Right atrium auricular region (tissue), 2 donors: ENCODE measurements at places on chromosomes 7 and 10. TPM values are rescaled to one million over a fixed set of nuclear protein-coding genes. Genes with fewer than 3 reads are reported as not detected.
A peak's percentile ranks its signal among the peaks of the same experiment; 100 is the strongest.

The RBP3 gene
- total RNA-seq, result not detected

The CREB5 gene
- total RNA-seq, result 10.5 TPM

The MMD2 gene
- total RNA-seq, result 0.19 TPM

The CRHR2 gene
- total RNA-seq, result 0.47 TPM

The IL2RA gene
- 0.16 TPM for total RNA-seq

- no peaks in the 10 kb centered on the region for H3K4me1 ChIP-seq
- H3K27ac ChIP-seq, result peak overlapping the region; percentile 61
- no peaks in the 10 kb centered on the region for H3K36me3 ChIP-seq
- DNase-seq, result no peak
- no peaks in the 10 kb centered on the region for H3K27me3 ChIP-seq
Measured at GRCh38 chr10:67665491-67665890, 30.5 kb downstream of the CTNNA3 start.

- no peak overlapping the region for H3K27ac ChIP-seq
- no peaks in the 10 kb centered on the region for H3K36me3 ChIP-seq
- H3K4me1 ChIP-seq, result no peaks in the 10 kb centered on the region
Measured at GRCh38 chr10:29033311-29033940, 255.4 kb upstream of the LYZL1 start.

DNA sequence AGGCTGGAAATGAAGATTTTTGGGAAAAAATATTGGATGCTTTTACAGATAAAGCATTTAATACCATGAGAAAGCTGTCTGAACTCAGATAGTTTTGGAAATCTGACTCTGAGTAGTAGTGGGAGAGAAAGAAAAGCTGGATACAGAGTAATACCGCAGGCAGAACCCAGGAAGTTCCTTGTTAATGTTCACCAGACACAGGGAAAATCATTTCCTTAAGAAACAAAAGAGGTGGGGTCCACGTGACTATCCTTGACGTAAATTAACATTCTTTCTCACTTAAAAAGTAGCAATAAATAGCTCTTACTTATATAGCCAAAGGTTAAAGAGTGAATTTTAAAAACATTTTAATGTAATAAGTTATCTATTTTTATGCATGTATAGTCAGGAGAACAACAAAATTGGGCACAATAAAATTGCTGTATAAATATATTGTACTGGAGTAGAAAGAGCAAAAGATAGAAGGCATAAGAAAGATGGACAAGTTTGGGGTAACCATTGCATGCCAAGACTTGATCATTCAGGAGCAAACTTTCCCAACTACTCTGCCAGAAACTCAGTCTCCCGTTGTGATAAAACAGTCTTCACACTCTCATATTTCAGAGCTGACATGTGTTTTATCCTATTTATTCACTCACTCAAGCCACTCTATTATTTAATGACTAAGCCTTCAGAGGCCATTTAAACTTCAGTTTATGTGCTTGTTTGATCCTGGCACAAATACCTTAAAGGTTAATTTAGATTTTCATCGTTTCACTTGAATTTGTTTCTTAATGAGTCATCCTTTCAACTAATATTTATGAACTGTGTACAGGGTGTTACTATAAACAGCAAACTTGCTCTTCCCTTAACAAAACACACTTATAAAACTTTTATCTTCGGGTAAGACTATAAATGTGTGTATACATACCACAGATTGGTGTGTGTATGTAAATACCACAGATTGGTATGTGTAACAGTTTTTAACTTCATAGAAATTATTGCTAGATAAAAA lies 143.1 kb downstream of the GNAI1 start:
- H3K27ac ChIP-seq, result peak overlapping the region; percentile 33
- H3K27me3 ChIP-seq, result no peaks in the 10 kb centered on the region
- no peak for DNase-seq
- H3K4me3 ChIP-seq, result no peak overlapping the region
- H3K4me1 ChIP-seq, result peaks cover 8% of the 10 kb centered on the region

GRCh38 chr7:94056796-94057207 lies 52.6 kb upstream of the BET1 start:
- DNase-seq, result no peak
- no peaks in the 10 kb centered on the region for H3K36me3 ChIP-seq
- no peaks in the 10 kb centered on the region for H3K27me3 ChIP-seq
- no peaks in the 10 kb centered on the region for H3K4me1 ChIP-seq
- H3K27ac ChIP-seq, result no peak overlapping the region

GRCh38 chr10:49594594-49594993 lies 15.5 kb upstream of the SLC18A3 start:
- no peaks in the 10 kb centered on the region for H3K27me3 ChIP-seq
- no peak overlapping the region for H3K27ac ChIP-seq
- H3K36me3 ChIP-seq, result no peaks in the 10 kb centered on the region
- no peak overlapping the region for H3K4me3 ChIP-seq
- no peaks in the 10 kb centered on the region for H3K4me1 ChIP-seq
- DNase-seq, result peak; percentile 65

DNA sequence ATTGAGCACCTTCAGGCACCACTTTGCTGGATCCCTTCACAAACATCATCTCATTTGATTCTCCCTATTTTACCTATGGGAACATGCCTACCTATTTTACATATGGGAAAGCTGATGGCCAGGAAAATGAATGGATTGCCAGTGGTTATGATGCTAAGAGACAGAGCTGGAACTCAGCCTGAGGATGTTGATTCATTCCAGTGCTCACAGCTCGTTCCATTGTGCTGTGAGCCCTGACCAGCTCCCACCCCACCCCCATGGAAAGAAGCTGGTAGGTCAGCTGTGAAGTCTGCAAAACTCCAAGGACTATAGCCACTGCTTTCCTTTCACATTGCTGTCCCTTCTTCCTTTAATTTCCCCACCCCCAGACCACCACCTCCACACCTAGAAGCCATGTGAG lies 9.6 kb downstream of the UBTD1 start:
- no peak overlapping the region for H3K4me3 ChIP-seq
- no peaks in the 10 kb centered on the region for H3K27me3 ChIP-seq
- H3K4me1 ChIP-seq, result peaks cover 19% of the 10 kb centered on the region
- H3K36me3 ChIP-seq, result no peaks in the 10 kb centered on the region

DNA sequence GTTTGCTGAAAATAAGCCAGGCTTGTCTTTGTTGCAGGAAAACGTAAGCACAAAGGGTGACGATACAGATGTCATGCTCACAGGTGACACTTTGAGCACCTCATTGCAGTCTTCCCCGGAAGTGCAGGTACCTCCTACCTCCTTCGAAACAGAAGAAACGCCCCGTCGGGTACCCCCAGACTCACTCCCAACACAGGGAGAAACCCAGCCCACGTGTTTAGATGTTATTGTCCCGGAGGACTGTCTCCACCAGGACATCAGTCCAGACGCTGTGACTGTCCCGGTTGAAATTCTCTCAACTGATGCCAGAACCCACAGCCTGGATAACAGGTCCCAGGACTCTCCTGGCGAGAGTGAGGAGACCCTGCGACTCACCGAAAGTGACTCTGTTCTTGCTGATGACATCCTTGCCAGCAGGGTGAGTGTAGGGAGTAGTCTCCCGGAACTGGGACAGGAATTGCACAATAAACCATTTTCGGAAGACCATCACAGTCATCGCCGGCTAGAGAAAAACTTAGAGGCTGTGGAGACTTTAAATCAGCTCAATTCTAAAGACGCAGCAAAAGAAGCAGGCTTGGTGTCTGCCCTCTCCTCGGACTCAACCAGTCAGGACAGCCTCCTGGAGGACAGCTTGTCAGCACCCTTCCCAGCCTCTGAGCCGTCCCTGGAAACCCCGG lies 18.3 kb upstream of the BHLHA15 start:
- no peak overlapping the region for H3K4me3 ChIP-seq
- H3K4me1 ChIP-seq, result no peaks in the 10 kb centered on the region
- H3K36me3 ChIP-seq, result peaks cover 61% of the 10 kb centered on the region
- no peak overlapping the region for H3K27ac ChIP-seq
- H3K27me3 ChIP-seq, result no peaks in the 10 kb centered on the region

- no peak for DNase-seq
- H3K27me3 ChIP-seq, result no peaks in the 10 kb centered on the region
- H3K4me1 ChIP-seq, result no peaks in the 10 kb centered on the region
- peaks cover 66% of the 10 kb centered on the region for H3K36me3 ChIP-seq
Measured at GRCh38 chr7:100678291-100678984, 4.9 kb downstream of the GNB2 start.

GRCh38 chr10:4810092-4810491 lies 15.9 kb upstream of the AKR1E2 start:
- H3K4me3 ChIP-seq, result no peak overlapping the region
- no peaks in the 10 kb centered on the region for H3K36me3 ChIP-seq
- H3K27ac ChIP-seq, result no peak overlapping the region
- DNase-seq, result no peak

- no peak overlapping the region for H3K4me3 ChIP-seq
- no peak for DNase-seq
- H3K27ac ChIP-seq, result peak overlapping the region; percentile 65
- no peaks in the 10 kb centered on the region for H3K4me1 ChIP-seq
- no peaks in the 10 kb centered on the region for H3K36me3 ChIP-seq
- H3K27me3 ChIP-seq, result no peaks in the 10 kb centered on the region
Measured at GRCh38 chr7:129740574-129741410, 129.3 kb downstream of the NRF1 start.

- no peak overlapping the region for H3K4me3 ChIP-seq
- H3K36me3 ChIP-seq, result no peaks in the 10 kb centered on the region
- no peak overlapping the region for H3K27ac ChIP-seq
- DNase-seq, result no peak
- no peaks in the 10 kb centered on the region for H3K27me3 ChIP-seq
Measured at GRCh38 chr10:101452593-101452992, 98.6 kb downstream of the BTRC start.

- H3K27ac ChIP-seq, result no peak overlapping the region
- no peak for DNase-seq
- H3K4me3 ChIP-seq, result no peak overlapping the region
- no peaks in the 10 kb centered on the region for H3K36me3 ChIP-seq
- H3K4me1 ChIP-seq, result no peaks in the 10 kb centered on the region
Measured at GRCh38 chr10:82161264-82161663, 286.3 kb downstream of the NRG3 start.

DNA sequence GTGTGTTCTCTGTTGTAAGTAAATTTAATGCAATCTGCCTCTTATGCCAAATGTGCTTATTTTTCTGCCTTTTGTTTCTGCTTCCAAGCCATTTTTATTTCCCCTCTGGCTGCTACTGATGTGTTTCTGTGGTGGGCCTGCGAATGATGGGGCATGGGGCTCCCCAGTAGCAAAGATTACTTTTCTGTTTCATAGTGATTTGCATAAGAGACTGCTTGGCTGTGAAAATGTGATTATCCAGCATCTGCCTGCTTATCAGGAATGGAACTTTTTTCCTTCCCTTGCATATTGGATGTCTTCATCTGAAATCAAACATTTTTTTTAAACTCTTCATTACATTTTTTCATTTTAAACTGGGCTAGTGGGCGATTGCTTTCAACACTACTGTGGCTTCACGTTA lies 57.7 kb upstream of the BTBD16 start:
- H3K27ac ChIP-seq, result no peak overlapping the region
- H3K4me3 ChIP-seq, result no peak overlapping the region
- H3K4me1 ChIP-seq, result no peaks in the 10 kb centered on the region
- no peaks in the 10 kb centered on the region for H3K27me3 ChIP-seq

DNA sequence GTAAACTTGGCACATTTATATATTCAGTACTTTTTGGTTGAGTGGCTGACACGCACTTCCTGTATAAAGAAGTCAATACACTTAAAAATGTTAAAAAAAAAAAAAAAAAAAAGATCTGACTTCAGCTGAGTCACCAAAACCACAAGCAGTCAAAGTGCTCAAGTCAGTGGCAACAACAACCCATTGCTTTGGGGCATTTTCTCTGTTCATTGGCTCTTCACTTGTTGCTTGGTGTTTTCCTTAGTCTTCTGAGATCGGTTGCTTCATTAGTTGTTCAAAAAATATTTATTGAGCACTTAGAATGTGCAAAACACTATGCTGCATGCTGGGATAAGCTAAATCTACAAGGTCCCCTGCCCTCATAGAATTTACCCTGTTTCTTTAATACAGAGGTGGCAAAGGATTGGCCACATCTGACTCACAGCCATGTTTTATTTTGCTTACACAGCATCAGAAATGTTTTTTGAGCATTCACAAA lies 63.7 kb downstream of the ZNRF2 start:
- no peak overlapping the region for H3K4me3 ChIP-seq
- no peak for DNase-seq
- H3K27ac ChIP-seq, result peak overlapping the region; percentile 12
- no peaks in the 10 kb centered on the region for H3K27me3 ChIP-seq
- H3K36me3 ChIP-seq, result no peaks in the 10 kb centered on the region
- peaks cover 15% of the 10 kb centered on the region for H3K4me1 ChIP-seq

DNA sequence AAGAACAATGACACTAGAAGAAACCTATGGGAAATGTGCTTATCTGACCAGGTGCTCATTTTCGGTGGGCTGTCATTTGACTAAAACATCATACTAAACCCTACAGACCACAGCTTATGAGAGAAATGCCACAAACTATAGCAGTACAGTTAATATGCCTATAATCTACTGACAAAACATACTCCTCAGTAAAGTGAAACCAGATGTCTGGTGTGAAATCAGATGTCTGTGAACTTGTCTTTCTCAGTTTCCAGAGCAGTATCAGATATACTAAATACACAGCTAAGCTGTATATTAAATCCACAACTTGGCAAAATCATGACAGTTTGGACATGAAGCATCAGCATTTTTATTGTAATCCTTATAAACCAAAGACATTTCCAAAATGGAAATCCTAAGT lies 3.3 kb downstream of the IMMP2L start:
- no peaks in the 10 kb centered on the region for H3K4me1 ChIP-seq
- H3K27ac ChIP-seq, result no peak overlapping the region
- no peaks in the 10 kb centered on the region for H3K27me3 ChIP-seq
- no peak for DNase-seq
- no peak overlapping the region for H3K4me3 ChIP-seq
- H3K36me3 ChIP-seq, result no peaks in the 10 kb centered on the region

GRCh38 chr10:29780096-29780495 lies 145.3 kb upstream of the SVIL start:
- H3K27ac ChIP-seq, result no peak overlapping the region
- H3K4me3 ChIP-seq, result no peak overlapping the region
- no peaks in the 10 kb centered on the region for H3K4me1 ChIP-seq
- no peaks in the 10 kb centered on the region for H3K36me3 ChIP-seq

GRCh38 chr7:26912338-26912737 lies 47.9 kb upstream of the SKAP2 start:
- no peaks in the 10 kb centered on the region for H3K36me3 ChIP-seq
- no peaks in the 10 kb centered on the region for H3K27me3 ChIP-seq
- H3K4me3 ChIP-seq, result no peak overlapping the region
- H3K27ac ChIP-seq, result no peak overlapping the region
- no peak for DNase-seq
- no peaks in the 10 kb centered on the region for H3K4me1 ChIP-seq
